ENCODE measurements at places on chromosomes 3 and 15.

GRCh38 chr3:46843508-46843907, 19.7 kb downstream of the MYL3 start:
- no peak for DNase-seq

DNA sequence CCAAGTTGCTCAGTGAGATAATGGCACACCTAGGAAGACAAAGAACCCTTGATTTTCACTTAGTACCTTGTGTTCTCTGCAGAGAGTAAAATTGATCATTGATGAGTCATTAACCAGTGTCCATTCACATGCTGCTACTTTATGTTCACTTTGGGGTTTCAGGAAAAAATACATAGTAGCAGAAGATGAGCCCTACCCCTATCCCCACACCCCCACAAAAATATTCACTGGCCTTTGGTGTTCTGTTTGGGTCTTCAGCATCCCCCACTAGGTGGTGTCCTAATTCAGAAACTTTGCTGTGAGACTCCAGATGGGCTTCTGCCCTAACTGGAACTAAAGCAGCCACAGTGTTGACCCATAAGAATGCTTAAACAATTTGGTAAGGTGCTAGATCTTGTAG, 178.8 kb downstream of the KLHL25 start:
- no peak for DNase-seq

- DNase-seq = no peak
Observed at GRCh38 chr3:43771610-43772009, 80.9 kb downstream of the ABHD5 start.

DNA sequence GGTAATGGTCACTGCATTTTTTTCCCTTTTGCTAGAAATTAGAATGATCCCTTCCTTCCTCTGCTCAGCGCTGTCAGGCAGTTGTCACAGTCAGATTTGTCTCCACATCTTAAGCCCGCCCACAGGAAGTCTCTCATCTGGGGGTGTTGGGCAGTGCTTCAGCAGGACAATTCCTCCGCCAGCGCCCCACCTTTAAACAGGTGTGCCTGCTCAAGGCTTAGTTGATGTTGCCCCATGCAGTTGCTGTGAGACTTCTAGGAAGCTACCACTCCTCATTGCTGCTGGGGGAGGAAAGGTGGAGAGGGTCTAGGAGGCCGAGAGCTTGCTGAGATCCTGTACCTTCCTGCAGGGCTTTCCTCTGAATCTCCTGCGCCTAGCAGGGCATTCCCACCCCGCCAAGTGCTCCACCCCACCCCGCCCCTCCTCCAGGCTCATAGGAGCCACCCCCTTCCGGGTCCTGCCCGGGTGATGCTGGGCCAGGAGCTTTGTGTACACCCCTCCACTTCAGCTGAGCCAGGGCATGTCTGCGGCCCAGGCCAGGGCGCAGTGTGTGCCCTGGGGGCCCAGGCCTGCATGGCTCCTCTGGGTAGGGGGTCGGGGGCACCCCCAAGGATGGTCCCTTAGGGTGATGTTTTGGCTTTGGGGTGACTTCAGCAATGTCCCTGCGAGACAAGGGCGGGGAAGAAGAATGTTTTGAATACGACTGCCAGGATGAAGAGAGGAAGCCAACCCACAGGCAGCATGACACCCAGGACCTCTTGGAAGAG, 68.7 kb downstream of the TRAK1 start:
- peak; percentile 7 for DNase-seq

GRCh38 chr3:117303443-117303842, 593.9 kb downstream of the TUSC7 start:
- no peak for DNase-seq

DNA sequence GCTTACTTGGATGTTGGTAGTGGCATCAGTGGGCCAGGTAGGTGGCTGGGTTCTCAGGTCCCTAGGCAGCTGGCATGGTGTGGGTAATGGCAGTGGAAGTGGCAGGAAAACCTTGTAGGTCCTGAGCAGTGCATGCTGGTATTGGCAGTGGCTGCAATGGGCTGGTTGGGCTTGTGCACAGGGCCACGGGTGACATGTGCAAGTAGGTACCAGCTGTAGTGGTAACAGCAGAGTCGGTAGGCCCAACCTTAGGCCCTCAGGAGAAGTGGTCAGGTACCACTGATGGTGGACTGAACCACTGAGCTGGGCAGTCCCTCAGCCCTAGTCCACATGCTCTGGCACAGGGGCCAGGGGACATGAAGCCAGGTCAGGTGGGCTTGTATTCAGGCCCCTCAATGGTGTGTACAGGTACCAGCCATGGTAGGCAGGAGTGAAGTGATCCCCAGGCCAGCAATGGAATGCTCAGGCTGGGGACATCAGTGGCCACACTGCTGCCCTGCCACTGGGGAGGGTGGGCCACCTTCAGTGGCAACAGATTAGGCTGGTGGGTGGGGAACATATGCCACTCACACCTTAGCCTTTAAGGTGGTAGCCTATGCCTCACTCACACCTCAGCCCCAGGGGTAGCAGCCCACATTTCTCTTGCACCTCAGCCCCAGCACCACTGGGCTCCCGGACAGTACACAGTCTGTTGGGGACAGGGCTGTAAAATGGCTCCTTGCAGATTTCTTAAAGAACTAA, 118.1 kb downstream of the LRRK1 start:
- no peak for DNase-seq

DNA sequence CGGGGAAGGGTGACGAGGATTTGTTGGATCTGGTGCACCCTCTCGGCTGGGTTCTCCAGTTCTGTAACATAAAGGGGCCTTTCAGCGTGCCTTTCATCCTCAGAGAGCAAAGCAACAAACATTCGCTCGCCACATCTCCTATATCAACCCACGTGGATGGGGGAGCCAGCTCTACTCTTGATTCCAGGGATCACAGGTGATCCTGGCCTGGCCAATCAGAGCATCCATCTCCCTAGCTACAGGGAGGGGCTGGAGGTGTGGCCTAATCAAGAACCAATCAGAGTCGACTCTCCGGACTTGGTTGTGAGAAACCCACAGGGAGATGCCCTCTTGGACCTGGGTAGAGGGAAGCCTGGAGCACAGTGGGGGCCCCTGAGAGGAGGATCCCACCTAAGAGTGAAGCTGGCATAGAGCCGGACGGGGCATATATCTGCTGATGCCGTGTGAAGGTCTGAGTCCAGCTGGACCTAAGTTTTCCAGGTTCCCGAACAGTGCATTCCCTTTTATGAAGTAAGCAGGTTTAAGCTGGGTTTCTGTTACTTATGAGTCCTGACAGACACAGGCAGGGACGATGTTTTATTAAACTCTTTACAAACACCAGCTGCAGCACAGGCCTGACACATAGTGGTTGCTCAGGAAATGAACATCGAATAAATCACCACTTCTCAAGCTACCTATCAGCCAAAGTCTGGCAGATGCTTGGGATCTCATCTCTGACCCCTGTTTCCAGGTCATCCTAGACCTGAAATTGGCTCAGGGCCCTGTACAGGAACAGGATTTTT, 50.7 kb upstream of the RAD18 start:
- DNase-seq = no peak

DNA sequence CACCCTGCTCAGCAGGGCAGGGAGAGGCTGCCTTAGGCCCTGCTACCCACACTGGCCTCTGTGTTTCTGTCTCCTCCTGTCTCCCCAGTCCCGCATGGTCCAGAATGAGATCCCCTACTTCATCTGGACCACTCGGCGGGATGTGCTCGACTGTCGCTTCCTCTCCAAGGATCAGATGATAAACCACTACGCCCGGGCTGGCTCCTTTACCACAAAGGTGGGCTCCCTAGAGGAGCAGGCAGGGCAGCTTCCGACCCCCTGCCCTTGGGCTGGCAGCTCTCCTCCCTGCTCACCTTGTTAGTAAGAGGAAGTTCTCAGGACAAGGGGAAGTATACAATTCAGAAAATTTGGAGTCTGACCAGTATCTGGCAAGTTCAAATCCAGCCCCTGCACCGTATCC, 5.9 kb downstream of the TTLL3 start:
- no peak for DNase-seq

DNA sequence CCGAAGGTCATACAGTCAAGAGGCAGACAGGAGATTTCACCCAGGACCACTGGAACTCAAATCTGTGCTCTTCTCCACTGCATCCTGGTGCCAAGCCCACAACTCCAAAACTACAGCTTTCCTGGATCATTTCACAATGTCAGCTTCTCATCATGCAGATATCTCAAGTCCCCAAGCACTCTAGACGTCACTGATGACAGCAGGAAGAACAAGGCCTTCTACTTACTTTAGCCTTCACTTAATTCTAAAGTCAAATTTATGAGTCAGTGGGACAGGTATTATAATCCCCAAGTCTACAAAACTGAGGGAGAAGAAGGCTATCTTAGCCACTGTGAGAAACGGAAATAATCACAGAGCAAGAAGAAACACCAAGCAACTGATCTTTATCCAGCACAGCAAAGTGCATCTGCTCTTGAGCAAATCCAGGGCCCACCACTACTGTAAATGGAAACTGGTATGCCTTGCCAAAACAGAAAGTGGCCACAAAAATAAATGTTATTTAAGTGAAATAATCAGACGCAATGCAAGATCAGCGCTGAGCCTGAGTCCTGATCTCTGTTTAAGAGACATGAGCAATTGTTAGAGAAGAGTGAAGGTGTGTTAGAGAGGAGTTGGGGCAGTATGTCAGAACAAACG, 928 bp downstream of the RAD18 start:
- no peak for DNase-seq

DNA sequence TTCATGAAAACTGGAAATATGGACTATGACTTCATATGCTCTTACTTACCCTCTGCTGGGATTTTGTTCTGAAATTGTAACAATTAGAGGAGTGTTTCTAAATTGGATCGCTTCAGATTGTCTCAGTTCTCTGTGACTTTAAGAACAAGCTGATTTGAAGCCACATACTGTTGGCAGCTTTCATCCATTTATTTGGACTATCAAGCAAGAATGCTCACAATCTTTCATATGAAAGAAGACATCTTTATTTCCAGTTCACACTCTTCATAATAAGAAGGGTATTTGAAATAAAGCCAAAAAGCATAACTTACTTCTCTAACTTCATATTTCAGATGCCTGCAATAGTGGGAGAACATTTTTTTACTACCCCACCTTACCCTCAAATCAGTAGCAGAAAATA, 491.6 kb upstream of the TPRG1 start:
- DNase-seq = no peak

DNA sequence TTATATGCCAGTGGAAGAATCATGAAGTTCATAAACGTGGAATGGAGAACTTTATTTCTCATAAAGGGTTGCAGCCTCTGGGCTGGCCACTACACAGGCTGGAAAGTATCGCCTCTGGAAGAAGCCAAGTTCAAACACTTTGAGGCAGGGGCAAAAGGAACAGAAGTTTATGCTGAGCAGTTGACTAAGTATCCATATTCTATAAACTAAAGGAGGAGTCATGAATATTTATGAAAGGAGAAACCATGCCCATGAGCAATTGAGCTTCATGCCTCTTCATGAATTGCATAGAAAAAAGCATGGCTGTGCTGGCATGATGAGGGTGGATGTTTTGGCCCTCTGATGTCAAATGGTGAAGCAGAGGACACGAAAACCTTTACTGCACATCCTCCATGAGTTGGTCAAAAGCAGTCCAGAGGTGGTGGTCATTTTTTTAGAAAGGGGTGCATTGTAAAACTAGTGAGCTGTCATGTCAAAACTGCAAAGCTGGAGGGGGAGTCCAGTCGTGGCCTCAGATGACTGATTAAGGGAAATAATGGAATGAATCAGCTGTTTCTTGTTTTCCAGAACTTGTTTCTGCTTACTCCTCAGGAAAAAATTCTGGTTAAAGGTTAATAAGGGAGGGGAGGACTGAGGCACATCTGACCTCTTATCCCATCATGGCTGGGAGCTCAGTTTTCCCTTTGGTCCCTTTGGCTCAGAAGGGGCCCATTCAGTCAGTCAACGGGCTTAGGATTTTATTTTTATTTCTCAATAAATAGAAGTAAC, 276.7 kb downstream of the CHL1 start:
- no peak for DNase-seq

DNA sequence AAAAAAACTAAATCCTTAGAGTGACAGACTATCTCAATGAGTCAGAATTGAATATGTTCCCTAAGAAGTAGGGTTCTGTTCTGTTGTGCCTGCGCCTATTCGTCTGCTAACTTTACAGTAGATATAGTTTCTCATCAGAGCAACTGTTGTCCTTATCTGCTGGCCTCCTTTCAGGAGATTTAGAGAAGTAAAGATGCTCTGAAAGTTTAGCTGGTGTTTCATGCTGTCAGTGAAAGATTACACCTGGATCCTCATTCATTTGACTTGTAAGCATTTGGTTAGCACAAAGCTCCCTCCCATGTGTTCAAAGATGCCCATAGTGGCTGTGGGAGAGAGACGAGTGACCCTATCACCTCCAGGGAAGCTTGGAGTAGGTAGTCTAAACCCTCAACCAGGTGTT, 35.0 kb downstream of the SUCNR1 start:
- DNase-seq = no peak

- no peak for DNase-seq
Observed at GRCh38 chr3:185552358-185552877, at the start of gene LIPH. Gene LIPH, minus strand, starts transcription at chr3:185552588. Its CDS starts 117 bp downstream, at chr3:185552471.

DNA sequence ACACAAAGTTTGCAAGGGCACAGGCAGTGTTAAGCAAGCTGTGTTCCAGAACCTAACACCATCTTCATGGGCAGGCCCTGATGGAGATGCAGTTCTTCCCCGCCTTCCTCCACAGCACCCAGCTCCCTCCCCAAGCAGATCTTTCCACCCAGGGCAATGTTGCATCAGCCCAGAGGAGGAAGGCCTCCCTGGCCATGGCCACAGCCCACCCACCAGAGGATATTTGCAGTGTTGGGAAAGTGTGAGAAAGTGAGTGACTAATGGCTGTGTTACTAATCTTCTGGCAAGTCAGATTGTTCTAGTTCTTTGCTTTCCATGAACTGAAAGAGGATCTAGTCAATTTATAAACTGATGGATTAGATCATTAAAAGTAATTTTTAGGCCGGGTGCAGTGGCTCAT, 42.0 kb upstream of the ATP10A start:
- no peak for DNase-seq

DNA sequence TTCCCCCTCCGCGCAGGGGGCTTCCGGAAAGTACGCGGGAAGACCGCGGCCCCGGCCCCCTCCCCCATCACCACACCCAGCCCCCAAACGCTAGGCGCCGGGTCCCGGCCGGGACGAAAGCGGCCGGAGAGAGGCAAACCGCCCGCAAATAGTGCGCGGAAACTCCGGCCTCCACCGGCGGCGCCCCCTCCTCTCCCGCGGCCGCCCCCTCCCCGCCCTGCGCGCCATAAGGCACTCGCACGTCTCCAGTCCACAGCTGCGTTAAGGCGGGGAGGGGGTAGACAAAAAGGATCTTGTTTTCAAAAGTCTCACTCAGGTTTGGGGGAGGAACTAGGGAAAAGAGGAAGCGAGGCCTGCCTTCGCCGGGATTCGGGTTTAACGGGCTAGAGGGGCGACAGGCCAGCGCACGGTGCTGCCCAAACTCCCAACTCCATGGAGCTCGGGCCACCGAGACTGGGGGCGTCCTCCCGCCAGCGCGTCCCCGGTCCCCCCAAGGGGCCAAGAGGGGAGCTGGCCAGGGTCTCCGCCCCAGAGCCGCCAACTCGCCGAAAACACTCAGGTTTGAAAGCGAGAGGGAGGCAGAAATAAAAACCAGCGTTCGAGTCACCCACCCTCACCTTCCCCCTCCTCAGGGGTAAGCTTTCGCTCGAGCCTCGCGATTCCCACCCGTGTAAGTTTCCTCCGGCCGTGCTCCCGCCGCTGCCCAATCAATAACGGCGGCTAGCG, 1.8 kb downstream of the ANP32A start:
- DNase-seq = peak; percentile 18

GRCh38 chr3:119170821-119171220, 2.6 kb upstream of the UPK1B start:
- DNase-seq = no peak
